ENCODE measurements at places on chromosomes 11 and 22. TPM values are rescaled to one million over a fixed set of nuclear protein-coding genes. Genes with fewer than 3 reads are reported as not detected.

DNA sequence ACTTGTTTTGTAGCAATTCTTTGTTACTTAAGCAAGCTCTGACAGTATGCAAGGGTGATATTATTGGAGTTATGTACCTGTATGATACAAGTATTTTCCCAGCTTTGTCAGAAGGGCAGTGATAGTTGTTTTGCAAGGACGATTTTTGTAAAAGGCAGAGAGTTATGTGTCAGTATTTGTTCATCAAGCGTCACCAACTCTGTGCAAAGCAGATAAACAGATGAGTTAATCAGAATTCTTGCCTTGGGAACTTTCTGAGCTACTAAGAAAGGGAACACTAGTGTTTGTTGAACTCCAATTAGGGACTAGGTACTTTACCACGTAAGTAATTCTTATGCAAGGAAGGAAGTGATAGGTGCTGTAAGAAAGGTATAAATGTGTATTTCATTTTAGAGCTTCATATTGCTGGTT, 1.4 kb downstream of the USP47 start:
- DNase-seq, result peak; percentile 32

GRCh38 chr11:12248330-12248729, 129.0 kb upstream of the PARVA start:
- peak; percentile 79 for DNase-seq

DNA sequence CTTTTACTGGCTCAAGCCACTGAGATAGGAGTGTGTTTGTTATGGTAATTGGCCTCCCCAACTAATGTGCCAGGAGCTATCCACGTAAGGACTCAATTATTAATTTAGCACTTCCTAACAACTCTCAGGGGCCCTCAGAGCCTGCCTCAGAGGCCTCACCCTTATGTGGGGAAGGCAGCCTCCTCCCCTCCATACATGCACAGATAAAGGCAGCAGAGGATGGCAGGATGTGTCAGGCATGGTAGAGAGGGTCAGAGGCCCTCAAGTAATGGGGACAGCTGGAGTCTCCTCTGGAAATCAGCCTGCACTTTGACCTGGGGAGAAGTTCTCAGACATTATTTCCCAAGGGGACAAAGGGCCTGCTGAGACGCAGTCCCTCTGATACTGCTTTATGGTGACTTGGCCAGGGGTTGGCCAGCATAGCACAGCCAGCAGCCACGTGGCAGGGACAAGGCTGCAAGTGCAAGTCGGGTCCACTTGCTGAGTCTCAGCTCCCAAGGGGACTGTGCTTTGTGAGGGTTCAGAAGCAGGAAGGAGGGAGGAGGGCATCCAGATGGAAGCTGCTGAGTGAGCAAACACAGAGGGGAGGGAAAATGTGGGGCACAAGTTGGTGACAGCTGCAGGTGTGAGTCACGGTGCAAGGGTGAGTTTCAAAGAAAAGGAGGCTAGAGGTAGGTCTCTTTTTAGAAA, 17.0 kb downstream of the MOGAT2 start:
- DNase-seq, result no peak

- no peak for DNase-seq
These were observed 7.1 kb downstream of the TBX1 start for GRCh38 chr22:19767427-19768341.

GRCh38 chr22:36425977-36426523, 38.3 kb upstream of the MYH9 start:
- peak; percentile 45 for DNase-seq

DNA sequence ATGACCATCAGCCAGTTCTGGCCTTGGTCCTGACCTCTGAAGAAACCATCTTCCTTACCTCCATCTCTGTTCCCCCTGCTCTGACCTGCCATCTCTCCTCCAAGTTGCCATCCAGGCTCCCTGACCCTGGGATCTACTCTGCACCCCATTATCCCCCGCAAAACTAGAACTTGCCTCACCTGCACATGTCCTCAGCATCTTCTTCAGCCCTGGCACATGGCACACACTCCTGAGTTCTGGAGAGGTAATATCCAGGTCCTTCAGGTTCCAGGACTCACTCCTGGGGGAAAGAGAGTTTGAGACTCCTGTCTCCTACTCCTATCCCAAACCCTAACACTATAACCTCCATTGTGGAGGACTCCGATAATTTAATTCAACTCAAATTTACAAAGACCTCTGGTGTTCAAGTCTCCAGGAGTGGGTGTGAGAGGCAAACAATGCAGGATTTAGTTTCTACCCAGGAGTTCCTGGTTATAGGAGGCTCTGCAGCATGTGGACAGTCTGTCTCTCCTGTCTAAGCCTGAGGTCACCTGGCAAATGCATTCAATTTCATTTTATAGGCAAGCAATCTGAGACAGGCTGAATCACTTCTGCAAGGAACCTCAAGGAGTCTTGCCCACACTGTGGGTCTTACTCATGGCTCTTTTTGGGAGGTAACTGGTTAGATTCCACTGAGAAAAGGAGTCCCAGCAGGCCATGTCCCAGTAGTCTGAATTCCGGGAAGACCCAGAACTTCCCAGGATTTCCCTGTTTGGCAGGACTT, 7.3 kb downstream of the TRIM21 start:
- no peak for DNase-seq

DNA sequence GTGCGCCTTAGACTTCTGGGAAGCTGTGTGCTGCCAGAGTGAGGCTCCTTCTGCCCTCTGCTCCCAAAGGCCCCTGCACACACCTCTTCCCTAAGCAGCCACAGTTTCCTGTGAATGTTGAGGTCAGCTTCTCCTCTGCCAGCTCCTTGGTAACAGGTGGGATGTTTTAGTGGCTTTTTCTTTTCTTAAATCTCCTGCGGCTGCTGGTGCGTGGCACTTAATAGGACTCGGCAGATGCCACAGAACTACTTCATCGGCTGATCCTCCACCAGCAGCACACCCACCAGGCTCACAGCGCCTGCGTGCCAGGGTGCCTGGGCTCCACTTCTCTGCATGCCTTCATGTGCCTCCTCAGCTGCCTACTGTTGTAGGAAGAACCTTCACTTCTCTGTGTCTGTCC, 87.8 kb downstream of the RCN1 start:
- DNase-seq, result no peak

GRCh38 chr22:45993841-45994240, 16.9 kb upstream of the WNT7B start:
- DNase-seq, result no peak

DNA sequence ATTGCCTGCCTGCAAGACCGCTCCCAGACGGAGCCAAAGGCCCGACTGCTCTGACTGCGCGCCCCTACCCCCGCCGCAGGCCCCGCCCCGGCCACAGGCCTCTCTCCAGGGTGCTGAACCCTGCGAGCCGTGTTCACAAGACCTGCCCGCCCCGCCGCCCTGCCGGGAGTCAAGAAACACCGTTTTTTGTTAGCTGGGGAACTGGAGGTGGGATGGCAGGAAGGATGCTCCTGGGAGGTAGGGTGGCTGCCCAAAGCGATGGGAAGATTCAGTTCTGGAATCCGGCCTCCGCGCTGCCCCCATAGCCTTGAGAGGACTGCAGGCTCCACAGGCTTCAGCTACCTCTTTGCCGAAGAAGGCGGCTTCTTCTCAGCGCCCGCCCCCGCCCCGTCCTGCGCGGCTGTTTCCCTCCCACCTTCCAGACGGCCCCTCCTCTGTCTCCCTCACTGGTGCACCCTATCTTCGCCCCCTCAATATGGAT, 2.7 kb upstream of the PDE2A start:
- peak; percentile 58 for DNase-seq

The GLYATL1 gene
- 4.7 TPM for polyA plus RNA-seq

The RIBC2 gene
- polyA plus RNA-seq, result 11.9 TPM

The LRRC75B gene
- polyA plus RNA-seq, result 23.1 TPM

The NXPE4 gene
- polyA plus RNA-seq, result not detected

Measured in right lung (tissue), 10 donors.